ENCODE measurements at places on chromosomes 3 and 15.

GRCh38 chr15:66765478-66766281 is 63.6 kb downstream of the SMAD6 start:
- ATAC-seq: peak; percentile 76

DNA sequence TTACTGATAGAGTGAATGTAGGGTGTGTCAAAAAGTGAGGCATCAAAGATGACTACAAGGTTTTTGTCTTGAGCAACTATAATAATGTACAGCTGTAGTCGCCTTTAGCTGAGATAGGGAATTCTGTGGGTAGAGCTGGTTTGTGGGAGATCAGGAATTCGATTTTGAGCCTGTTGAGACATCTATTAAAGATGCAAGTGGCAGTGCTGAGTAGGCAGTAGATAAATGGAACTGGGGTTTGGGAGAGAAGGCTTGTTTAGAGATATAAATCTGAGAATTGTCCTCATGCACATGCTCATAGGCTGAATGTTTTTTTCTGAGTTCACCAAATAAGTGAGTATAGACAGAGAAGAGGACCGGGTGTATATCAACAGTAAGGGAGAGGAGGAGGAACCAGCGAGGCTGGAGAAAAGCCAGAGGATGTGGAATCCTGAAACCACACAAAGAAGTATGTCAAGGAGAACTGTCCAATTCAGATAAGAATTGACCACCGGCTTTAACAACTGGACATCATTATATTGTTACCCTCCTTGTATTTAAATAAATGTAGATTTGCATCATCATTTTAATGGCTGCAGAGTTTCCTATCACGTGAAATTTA is 146.0 kb upstream of the TNIK start:
- ATAC-seq: no peak

- peak; percentile 32 for ATAC-seq
These were observed 20.4 kb upstream of the COPG1 start for GRCh38 chr3:129228891-129229585.

- no peak for ATAC-seq
These were observed 174.0 kb downstream of the SUCNR1 start for GRCh38 chr3:152047465-152047864.

- no peak for ATAC-seq
These were observed 4.3 kb downstream of the TMPRSS7 start for GRCh38 chr3:112038863-112039262.

- peak; percentile 86 for ATAC-seq
These were observed 129.4 kb downstream of the VGLL4 start for GRCh38 chr3:11514191-11514821.

DNA sequence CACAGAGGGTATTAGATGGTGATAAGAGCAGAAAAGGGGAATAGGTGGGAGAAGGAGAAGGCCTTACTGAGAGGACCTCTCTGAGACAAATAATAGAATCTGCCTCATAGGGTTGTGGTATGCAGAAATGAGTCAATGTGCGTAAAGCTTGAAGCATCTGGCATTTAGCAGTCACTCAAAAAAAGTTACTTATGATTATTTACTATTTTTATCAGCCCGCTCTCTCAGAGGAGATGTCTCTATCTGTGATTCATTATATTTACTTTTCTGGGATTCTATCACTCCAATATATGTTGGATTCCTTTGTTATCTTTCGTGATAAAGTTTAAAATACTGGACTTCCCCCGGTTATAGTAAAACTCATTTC is 4.6 kb upstream of the TM4SF1 start:
- no peak for ATAC-seq

- ATAC-seq: no peak
These were observed 2.7 kb downstream of the MAP1A start for GRCh38 chr15:43520138-43520537.

DNA sequence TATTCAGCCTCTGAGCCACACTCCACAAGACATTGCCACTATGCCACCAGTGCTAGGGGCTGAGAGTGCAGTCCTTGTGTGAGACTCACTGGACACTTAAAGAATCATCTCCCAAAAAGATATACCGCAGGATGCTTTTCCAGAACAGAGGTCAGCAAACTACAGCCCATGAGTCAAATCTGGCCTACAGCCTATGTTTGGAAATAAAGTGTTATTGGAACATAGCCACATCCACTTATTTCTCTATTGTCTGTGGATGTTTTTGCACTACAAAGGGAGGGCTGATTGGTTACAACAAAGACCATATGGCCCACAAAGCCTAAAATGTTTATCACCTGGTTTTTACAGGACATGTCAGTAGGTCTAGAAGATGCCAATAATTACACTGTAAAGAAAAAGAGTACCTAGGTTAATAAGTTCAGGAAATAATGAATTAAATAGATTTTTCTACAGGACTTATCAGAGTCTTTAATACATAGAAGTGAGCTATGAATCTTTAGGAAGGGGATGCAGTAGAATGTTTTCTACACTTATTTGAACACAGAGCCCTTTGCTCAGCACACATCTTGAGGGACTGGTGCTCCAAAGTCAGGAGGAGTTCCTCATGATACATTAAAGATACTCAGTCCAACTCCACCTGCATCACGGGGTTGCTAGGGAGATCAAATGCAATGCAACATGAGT is 26.3 kb downstream of the SRGAP3 start:
- no peak for ATAC-seq

- no peak for ATAC-seq
These were observed 135.3 kb downstream of the RPL22L1 start for GRCh38 chr3:170734735-170735065.

Measured in motor neuron (in vitro differentiated cells).